ENCODE measurements at places on chromosomes 16 and 17.

DNA sequence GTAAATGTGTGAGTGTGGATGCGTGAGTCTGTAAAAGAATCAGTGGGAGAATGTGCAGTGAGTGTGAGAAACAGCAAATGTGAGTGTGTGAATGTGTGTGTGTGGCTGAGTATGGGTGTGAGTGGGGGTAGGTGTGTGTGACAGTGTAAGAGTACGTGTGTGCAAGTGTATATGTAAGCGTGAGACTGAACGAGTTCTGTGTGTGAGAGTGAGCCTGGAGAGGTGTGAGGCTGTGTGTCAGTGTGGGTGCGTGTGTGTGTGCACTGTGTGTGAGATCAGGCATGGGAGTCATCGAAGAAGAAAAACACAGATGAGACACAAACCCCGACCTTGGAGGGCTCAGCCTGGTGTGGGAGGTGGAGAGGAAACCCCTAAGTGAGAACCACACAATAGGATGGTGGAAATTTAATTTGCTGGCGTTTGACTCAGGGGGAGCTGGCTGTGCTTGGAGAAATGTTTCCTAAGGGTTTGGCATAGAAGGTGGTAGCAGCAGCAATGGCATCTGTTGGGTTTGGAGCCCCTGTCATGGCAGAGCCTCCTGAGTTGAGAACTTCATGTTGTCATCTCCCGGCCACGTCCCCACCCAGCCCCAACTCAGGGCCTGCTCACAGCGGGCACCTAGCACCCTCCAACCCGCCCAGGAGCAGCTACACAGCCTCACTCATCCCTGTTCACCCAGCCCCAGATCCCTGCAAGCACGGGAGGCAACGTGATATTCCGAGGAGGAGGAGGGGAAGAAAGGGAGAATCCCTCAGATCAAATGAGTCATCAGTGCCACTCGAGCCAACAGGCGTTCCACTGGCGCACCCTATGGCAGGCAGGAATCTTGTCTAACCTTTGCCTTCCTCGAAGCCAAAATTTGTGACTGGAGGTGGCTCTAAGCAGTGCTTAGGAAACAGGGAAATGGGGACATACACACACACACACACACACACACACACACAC, 14.3 kb upstream of the NUBP1 start:
- no peak for DNase-seq

GRCh38 chr16:29908719-29909220, 8.5 kb downstream of the ASPHD1 start:
- no peak for DNase-seq

GRCh38 chr17:57552114-57552624, 192.9 kb downstream of the CCDC182 start:
- DNase-seq: no peak

GRCh38 chr17:30084788-30085187, 31.8 kb upstream of the NSRP1 start:
- no peak for DNase-seq

DNA sequence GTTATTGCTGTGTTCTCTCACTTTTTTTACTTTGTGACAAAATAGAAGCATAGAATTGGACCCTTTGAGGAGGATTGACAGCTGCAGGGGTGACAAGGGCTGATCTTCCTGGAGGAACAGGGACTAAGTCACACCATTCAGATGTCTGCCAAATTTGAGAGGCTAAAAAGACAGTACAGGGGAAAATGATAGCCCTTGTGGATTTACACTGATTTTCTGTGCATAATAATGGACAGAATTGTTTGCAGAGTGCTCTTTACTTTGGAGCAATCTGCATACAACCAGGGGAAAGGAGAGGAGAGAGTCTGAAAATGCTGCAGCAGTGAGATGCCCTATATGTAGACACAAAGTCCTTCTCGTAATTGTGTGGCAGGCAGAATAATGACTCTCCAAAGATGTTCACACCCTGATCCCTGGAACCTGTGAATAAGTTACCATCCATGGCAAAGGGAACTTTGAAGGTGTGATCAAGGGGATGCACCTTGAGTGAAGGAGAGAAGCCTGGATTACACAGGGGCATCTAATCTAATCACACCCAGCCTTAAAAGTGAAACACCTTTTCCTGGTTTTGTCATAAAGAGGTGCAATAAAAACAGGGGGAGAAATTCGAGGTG, 221.4 kb upstream of the CPHXL start:
- DNase-seq: no peak

DNA sequence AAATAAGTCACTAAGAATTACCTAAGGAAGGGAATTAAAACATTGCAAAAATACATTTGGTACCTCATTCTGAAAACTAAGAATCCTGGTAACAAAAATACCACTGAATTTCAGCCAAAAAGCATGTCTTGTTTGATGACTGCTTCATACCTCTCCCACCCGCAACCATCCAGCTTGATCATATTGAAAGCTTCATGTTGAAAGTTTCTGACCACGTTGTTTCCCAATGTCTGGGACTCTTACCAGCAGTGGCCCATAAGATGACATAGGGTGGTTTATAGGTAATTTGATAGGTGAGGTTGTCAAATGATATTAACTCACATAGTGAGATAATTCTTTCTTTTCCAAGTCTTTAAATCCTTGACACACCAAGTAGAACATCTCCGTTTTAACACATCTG, 139.3 kb downstream of the CDH11 start:
- no peak for DNase-seq

DNA sequence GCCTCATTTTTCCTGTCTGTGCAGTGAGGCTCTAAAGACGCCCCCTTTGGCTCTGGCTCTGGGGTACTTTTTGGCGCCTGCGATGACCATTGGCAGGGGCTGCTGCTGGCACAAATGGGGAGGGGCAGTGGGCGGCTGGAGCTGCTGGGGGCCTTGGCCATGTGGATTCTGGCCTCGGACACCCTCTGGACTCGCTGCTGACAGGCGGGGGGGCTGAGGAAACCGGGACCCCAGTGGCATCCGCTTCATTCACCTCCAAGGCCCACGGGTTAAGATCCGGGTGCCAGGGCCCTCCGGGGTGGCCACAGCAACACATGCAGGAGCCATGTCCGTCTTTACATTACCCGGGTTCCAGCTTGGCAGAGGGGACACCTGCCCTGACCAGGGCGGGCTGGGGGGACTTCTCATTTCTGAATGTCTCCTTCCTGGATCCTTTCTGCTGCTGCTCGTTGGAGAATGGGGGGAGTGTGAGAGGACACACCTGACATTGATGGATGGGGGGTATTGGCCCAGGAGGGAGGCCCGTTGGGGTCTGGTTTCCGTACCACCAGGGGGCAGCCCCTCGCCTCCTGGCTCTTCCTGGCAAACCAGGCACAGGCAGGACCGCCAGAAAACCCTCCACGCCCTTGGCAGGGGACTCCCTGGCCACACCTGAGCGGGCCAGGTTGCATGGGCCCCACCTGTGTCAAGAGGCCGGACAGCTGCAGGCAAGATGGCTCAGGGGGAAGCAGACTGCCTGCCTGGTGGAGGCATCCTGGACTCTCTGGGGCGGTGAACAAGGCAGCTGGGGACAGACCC, 21.8 kb downstream of the GSE1 start:
- no peak for DNase-seq

GRCh38 chr16:68400083-68400923, 48.0 kb downstream of the SMPD3 start:
- DNase-seq: no peak

DNA sequence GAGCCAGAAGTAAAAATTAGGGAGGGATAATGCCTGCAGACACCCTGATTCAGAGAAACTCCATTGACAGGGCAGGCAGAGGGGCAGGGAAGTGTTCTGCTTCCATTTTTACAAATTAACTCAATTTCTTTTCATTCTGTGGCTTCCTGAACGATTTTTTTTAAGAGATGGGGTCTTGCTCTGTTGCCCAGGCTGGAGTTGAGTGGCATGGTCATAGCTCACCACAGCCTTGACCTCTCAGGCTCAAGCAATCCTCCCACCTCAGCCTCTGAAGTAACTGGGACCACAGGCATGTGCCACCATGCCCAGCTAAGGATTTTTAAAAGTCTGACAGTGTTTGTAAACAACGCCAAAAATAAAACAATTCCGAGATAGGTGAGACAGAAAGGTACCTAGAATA, 99.8 kb downstream of the SMG6 start:
- no peak for DNase-seq

GRCh38 chr16:21600031-21600773, 825 bp downstream of the METTL9 start:
- DNase-seq: peak; percentile 64

- no peak for DNase-seq
Measured at GRCh38 chr17:64173646-64174045, 43.7 kb upstream of the ERN1 start.

DNA sequence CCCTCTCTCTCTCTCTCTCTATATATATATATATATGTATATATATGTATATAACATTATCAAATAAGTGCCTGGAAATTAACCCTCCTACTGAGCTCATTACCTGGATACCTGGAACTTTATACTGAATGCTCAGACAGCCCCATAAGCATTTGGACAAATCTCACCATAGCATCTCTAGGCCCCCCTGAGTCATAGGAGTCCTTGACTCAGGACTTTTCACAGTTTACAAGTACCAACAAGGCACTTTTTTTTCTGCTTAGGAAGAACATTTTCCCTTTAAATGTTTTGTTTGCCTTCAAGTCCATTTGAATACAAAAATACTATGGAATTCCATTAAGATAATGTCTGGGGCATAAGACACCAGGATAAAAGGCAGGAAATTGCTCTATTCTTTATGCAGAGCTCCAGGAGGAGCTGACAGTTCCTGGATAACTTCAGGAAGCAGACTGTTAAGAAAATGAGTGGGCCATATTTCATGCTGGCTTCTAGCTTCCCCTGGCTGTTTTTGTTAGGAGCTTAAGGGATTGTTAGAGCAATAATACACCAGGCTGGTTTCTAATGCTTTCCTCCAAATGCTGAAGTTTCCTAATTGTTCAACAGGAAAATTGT, 171.7 kb upstream of the ASIC2 start:
- no peak for DNase-seq

- no peak for DNase-seq
Measured at GRCh38 chr16:82681592-82681991, 54.8 kb downstream of the CDH13 start.

DNA sequence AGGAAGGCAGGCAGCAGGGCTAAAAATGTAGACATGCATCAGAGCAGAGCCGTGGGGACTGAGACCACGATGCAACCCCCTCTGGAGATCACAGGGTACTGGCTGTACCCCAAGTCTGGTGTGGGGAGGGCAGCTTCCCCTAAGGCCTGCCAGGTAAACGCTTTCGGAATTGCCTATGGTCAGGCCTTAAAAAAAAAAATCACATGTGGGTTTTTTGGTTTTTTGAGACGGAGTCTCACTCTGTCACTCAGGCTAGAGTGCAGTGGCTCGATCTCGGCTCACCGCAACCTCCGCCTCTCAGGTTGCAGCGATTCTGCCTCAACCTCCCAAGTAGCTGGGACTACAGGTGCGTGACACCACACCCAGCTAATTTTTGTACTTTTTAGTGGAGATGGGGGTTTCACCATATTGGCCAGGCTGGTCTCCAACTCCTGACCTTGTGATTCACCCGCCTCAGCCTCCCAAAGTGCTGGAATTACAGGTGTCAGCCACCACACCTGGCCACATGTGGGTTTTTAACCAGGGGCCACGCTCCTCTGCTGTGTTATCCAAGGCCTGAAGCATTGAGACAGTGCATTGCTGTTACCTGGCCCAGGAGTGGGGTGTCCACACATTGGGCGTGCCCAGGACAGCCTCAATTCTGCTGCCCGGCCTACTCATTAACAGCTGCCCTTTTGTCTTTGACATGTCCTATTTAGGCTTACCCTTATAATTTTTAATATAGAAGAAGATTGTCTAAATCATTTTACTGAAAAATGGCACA, 50.4 kb downstream of the LITAF start:
- DNase-seq: no peak

- DNase-seq: no peak
Measured at GRCh38 chr17:74204474-74204873, 996 bp downstream of the RPL38 start.

DNA sequence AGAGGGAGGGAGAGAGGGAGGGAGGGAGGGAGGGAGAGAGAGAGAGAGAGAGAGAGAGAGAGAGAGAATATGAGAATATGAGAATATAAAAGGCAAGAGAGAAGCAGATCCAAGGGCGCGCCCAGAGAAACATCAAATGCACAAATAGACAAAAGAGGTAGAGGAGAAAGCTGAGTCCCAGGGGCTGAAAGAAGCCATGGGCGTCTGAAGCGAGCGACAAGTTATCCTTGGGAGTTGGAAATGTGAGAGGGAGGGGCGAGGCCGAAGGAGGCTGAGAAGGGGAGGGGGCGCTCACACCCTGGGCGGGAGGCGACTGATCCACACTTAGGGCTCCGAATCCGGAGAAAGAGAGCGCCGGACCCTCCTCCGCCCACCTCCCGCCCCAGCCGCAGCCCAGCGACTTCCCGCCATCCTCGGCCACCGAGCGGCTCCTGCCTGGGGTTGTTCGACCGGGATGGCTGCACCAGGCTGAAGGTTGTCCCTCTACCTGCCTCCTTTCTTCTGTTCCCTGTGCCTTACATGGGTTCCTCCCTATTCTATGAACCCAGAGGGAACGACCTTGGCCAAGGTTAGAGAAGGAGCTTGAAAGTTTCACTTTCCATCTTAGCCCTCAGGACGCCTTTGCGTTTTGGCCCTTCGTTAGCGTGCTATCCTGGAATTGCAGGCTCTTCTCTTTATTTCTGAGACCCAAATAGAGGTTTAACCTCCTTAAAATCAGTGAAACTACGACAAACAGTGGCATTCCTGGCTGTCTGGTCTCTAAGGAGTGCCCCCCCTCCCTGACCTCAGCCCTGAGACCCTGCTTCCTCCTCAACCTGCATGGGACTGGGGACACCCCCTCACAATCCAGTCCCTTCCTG, 21.2 kb upstream of the HOXB9 start:
- DNase-seq: no peak

GRCh38 chr17:15651583-15652110, 32.1 kb upstream of the FBXW10B start:
- DNase-seq: peak; percentile 91

DNA sequence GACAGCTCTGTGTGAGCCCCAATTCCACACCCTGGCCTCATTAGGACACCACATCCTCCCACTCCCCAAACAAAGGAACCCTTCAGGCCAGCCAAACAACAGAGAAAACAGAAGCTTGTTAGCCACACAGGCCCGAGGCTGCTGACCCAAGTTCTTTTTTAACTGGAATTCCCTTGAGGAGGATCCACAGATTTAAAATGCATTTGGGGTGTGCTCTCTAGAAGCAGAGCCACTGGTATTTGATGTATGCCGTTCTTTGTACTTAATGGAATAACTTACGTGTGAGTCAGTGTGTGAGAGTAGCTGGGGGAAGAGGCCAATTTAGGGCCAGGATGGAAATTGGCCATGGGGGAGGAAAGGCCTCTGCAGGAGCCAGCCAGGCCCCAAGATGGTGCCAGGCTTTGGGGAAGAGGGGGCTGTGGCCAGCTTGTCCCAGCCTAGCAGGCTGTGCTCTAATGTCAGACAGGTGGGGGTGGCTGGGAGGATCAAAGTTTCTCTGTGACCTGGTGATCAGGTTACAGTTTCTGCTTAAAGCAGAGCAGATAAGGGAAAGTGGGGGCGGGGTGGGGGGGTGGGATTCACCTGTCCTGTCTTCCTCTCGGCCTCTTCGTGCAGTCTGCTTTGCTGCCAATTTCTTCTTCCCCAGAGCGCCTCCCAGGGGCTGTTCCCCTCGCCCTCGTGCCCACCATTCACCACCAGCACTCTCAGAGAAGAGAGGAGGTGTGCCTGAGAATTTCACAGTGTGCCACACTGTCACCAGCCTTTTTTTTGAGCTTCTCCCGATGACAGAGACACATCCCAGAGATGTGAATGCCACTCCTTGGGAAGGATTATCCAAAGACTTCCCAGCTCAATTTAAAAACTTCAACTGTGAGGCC, 50.8 kb downstream of the TOM1L2 start:
- DNase-seq: peak; percentile 71
